ENCODE measurements at places on chromosomes 5 and 9.

GRCh38 chr5:90144625-90145327, 264.8 kb downstream of the CETN3 start:
- DNase-seq, result no peak

DNA sequence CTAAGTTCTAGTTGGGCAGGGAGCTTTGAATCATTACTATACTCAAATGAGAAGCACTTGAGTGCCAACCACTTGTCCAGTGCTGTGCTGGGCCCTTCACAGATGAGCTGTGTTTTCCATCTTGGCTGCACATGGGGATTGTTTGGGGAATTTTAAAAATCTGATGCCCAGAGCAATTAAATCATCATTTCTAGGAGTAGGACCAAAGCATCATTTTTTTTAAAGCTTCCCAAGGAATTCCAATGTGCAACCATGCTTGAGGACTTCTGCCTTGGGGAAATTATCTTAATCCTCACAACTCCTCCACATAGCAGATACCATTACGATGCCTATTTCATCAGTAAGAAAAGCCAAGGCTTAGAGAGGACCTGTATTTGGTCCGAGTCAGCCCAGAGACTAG, 131.4 kb downstream of the TMEM174 start:
- no peak for DNase-seq

- no peak for DNase-seq
Measured at GRCh38 chr9:135566552-135566951, 5.0 kb downstream of the PAEP start.

GRCh38 chr9:123657941-123658340, 272.0 kb downstream of the DENND1A start:
- no peak for DNase-seq

- no peak for DNase-seq
Measured at GRCh38 chr9:98225015-98225442, 30.4 kb downstream of the TBC1D2 start.

GRCh38 chr5:35458824-35459207, 158.8 kb upstream of the SPEF2 start:
- no peak for DNase-seq

DNA sequence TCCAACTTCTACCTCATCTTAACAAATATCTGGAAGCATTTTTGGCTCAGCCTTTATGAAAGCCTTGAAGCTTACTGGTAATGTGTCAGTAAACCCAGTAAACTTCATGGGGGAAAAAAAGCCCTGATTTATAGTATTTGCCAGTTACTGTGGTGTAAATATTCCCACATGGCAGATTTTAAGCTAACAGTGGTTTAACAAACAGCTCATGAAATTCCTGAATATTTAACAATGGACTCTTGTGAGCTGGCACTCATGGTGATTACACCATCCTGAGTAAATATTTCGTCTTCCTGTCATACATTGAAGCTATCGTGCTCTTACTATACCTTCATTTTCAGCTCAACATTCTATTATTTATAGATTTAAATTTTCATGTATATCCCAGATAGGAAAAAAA, 57.0 kb upstream of the ACOT12 start:
- no peak for DNase-seq

DNA sequence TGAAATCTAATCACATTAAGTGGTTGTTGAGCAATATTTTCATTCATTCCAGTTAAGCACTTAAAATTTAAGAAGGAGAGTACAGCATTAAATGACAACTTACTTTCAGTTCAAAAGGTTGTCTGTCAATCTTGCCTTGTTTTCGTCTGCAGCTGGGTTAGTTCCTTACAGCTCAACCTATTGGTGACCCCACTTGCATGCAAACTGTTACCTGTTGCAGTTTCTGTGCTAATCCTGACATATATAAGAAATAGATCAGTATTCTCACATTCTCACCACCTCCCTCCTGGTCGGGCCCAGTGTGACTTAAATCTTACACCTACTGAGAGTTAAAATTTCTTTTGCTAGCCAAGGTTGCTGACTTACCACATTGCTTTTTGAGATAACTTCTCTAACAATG, 191.8 kb upstream of the SMC2 start:
- DNase-seq, result no peak

DNA sequence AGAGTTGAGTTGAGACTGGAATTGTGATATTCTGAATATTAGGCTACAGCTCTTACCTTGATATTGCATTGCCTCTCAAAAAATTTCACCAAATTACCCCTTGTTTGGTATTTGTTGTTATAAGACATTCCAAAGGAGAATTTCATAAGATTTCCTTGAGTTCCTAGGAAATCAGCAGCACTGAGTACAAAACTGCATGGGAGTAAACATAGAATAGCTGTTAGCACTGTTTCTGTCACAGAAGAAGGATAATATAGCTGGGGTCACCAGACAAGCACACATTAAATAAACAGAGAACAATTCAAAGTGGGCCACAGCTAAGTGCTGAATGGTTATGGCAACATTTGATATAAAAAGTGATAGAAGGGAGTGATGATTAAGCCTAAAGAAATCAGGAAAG, 724.3 kb downstream of the PRELID2 start:
- no peak for DNase-seq

DNA sequence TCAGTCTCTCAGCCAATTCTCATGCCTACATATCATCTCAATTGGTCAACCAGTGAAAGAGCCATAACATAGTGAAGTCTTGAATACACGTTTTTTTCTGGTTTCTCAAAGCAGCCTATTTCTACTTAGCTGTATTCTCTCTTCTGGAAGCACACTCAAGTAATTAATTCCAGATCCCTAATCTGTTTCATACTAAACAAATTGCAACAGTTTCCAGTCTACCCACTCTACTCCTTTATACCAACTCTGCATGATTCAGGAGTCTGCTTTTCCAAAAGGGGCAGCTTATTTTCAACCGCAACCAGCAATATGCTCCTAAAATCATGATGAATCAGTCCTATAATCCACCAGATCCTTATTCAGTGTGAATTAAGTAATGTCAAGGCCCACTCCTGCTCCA, 211.7 kb downstream of the TLE1 start:
- DNase-seq, result no peak
